ENCODE measurements at places on chromosomes 3 and 15. TPM values are rescaled to one million over a fixed set of nuclear protein-coding genes. Genes with fewer than 3 reads are reported as not detected.

The SOX14 gene
- not detected for total RNA-seq

The MEIS2 gene
- total RNA-seq, result 25.4 TPM

The CYP8B1 gene
- total RNA-seq, result not detected

The COL7A1 gene
- 29.3 TPM for total RNA-seq

The FGD5 gene
- total RNA-seq, result under 0.01 TPM

The NANOGP8 gene
- not detected for total RNA-seq

The ANKRD63 gene
- total RNA-seq, result not detected

The PAK6 gene
- total RNA-seq, result 3.5 TPM

The KLHL40 gene
- total RNA-seq, result not detected

The AADAC gene
- total RNA-seq, result not detected

The PLA2G4E gene
- total RNA-seq, result not detected

The SMCO1 gene
- 0.34 TPM for total RNA-seq

The COL6A5 gene
- not detected for total RNA-seq

The GUCA1C gene
- not detected for total RNA-seq

The CSPG4 gene
- total RNA-seq, result 72.4 TPM

The GAP43 gene
- total RNA-seq, result 0.50 TPM

The RAB6B gene
- total RNA-seq, result 0.34 TPM

The VGLL3 gene
- total RNA-seq, result 15.8 TPM

The GPR62 gene
- total RNA-seq, result 0.15 TPM

The KCNH8 gene
- total RNA-seq, result not detected

The GOLGA6L9 gene
- 1.2 TPM for total RNA-seq

The TUSC7 gene
- total RNA-seq, result not detected

The LIPH gene
- under 0.01 TPM for total RNA-seq

The FRMD5 gene
- 0.84 TPM for total RNA-seq

Measured in bronchus fibroblast of lung (primary cell).